H54 (cell line): ENCODE measurements at places on chromosomes 5 and 9.

DNA sequence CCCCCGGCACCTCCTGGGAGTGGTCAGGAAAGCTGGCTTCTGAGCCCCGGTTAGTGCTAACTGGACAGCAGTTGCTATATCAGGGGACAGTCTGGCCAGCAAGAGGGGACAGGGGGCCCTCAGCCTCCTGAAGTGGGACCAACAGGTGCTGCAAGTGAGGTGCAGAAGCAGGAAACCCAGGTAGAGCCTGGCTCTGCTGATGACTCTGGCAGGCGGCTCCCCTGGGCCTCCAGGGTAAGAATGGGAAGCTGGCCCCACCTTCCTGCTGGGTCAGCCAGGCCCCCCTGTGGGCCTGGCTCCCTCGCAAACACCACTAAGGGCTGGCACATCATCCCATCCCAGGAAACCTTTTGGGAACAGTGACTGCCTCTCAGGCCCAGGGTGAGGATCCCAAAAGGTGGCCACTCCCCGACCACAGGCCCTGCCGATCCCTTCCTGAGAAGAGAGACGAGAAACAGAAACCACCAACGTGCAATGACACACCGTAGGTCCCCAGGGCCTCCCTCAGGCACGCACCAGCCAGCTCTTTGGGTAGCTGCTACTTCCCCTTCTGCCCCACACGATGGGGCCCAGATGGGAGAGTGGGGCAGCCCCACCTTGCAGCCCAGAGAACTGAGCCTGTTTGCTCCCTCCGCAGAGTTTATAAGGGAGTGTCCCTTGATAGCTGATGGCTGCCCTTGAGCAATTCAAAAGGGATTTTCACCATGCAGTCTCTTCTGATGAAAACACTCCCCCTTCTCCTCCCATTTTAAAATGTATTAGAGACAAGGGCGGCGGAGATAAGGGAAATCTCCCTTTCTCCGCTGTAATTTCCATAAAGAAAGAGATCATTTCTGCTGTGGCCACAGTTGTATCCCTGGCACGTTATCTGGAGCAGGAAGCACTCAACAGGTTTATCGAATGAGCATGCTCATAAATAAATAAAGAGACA lies 76.8 kb downstream of the STK10 start:
- DNase-seq: peak; percentile 45

GRCh38 chr9:93896093-93896492 lies 59.1 kb downstream of the BARX1 start:
- DNase-seq: no peak

GRCh38 chr5:74293182-74293581 lies 347.3 kb downstream of the ENC1 start:
- DNase-seq: no peak

- DNase-seq: peak; percentile 24
Observed at GRCh38 chr5:135398160-135398854, 724 bp downstream of the MACROH2A1 start.

GRCh38 chr9:34611251-34611810 lies 566 bp downstream of the RPP25L start:
- DNase-seq: no peak

DNA sequence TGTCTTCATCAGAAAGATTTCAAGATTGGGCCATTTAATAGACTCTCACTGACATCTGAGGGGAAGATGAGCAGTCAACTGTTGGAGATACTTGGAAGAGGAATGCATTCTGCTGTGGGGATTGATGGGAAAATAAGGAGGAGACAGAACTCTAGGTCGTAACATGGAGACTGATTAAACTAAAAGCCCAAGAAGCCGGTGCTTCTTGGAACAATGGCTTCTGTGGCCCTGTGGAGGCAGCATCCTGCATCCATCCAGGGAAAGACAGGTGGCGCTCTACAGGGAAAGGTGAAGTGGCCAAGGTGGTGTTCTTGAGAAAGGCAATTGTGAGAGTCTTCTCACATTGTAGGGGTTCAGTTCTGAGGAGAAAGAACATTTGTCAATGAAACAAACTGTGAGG lies 31.3 kb downstream of the ZFAND5 start:
- no peak for DNase-seq

GRCh38 chr9:97769208-97769607 lies 72.1 kb upstream of the XPA start:
- no peak for DNase-seq
